Stomach (tissue), 19 donors: ENCODE measurements at places on chromosomes 1 and 21. TPM values are rescaled to one million over a fixed set of nuclear protein-coding genes. Genes with fewer than 3 reads are reported as not detected.

ELAVL4 gene
- not detected for total RNA-seq

OR2T8 gene
- total RNA-seq, result not detected

FAM229A gene
- total RNA-seq, result 21.6 TPM

SH2D1B gene
- not detected for total RNA-seq

CLDN8 gene
- not detected for total RNA-seq

MPL gene
- not detected for total RNA-seq

TMEM9 gene
- 51.0 TPM for total RNA-seq

GNG12 gene
- 46.3 TPM for total RNA-seq

GALNT2 gene
- total RNA-seq, result 49.6 TPM

F5 gene
- total RNA-seq, result 4.8 TPM

BLZF1 gene
- total RNA-seq, result 10.7 TPM

GCSAML gene
- not detected for total RNA-seq

SLC44A5 gene
- 4.6 TPM for total RNA-seq

VANGL1 gene
- 3.5 TPM for total RNA-seq

- peak overlapping the region; percentile 68 for H3K27ac ChIP-seq
- no peaks in the 10 kb centered on the region for H3K36me3 ChIP-seq
- H3K4me1 ChIP-seq, result peaks cover 43% of the 10 kb centered on the region
- no peak overlapping the region for H3K4me3 ChIP-seq
- H3K27me3 ChIP-seq, result no peaks in the 10 kb centered on the region
- no peak for DNase-seq
Observed at GRCh38 chr1:224205438-224205840, 22.4 kb downstream of the DEGS1 start.

DNA sequence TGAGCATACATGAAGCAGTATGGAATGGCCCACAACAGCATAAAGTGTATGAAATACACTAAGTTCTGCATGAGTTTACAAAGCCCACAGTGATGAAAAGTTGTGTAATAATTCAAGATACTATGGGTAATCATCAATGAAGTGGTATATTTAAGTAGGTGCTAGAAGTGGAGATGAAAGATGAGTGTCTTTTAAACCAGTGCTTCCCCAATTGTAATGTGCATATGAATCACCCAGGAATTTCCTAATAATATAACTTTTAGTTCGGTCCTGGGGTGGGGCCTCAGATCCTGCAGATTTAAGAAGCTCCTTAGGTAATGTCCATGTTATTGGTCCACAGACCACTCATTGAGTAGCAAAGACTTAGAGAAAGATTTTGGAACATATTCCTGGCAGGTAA, 184.9 kb downstream of the DUSP10 start:
- no peaks in the 10 kb centered on the region for H3K27me3 ChIP-seq
- H3K27ac ChIP-seq, result no peak overlapping the region
- H3K36me3 ChIP-seq, result no peaks in the 10 kb centered on the region
- no peak overlapping the region for H3K4me3 ChIP-seq
- no peak for DNase-seq

DNA sequence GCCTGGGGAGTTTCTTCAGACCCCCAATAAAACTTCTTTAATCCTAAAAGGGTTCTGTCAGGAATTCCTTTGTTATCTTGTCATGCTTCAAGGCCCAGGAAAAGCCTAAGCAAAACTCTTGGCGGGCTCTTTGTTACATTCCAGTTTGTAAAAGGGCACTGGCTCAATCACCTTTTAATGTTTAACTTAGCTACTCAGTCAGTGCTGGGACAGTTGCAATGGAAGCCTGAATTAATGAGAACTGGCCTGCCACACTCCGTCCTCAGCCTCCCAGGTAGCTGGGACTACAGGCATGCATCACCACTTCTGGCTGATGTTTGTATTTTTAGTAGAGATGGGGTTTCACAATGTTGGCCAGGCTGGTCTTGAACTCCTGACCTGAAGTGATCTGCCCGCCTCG, 21.3 kb upstream of the ASB17 start:
- DNase-seq, result no peak
- no peaks in the 10 kb centered on the region for H3K27me3 ChIP-seq
- H3K4me3 ChIP-seq, result no peak overlapping the region
- no peaks in the 10 kb centered on the region for H3K4me1 ChIP-seq

- DNase-seq, result no peak
- peak within 1 kb of the TSS; percentile 15 for H3K4me3 ChIP-seq
- H3K36me3 ChIP-seq, result no peaks in the 10 kb centered on the region
Observed at GRCh38 chr1:163202833-163203451, at the start of gene RGS5. RGS5 (minus strand) TSS chr1:163202916; CDS start chr1:163202835, 81 bp downstream.

DNA sequence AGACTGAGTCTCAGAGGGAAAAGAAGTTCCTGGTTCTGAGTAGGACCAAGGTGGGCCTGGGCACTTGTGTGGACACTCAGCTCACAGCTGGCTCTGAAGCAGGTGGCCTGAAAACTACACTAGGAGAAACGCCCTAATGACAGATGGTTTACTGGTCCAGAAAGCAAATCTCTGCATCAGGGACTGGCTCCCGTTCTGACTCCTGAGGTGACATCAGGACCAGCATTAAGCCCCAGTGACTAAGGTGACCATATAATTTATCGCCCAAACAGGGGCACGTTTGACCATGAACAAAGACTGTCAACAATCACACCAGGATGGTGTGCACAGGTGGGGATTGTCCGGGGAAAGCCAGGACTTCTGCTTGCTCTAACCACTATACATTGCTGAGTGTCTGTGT, 12.2 kb upstream of the CD34 start:
- DNase-seq, result no peak
- no peak overlapping the region for H3K4me3 ChIP-seq
- no peaks in the 10 kb centered on the region for H3K36me3 ChIP-seq
- H3K27me3 ChIP-seq, result no peaks in the 10 kb centered on the region

DNA sequence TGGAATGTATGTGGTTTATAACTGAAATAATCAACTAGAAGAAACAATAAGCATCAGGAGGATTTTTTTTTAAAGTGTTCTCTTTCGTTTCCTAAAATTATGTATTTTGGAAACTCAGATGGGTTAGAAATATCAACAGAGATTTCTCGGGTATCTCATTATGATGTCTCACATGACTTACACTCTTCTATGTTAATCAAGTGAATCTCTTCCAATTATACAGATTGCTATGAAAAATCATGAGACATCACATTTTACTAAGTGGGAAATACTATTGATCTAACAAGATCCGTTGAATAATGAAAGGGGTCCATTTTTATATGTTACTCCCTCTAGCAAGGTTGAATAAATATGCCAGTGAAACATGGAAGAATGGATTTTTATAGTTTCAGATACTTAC, 54.7 kb upstream of the NRIP1 start:
- H3K27me3 ChIP-seq, result no peaks in the 10 kb centered on the region
- H3K4me1 ChIP-seq, result peaks cover 16% of the 10 kb centered on the region
- no peaks in the 10 kb centered on the region for H3K36me3 ChIP-seq
- H3K4me3 ChIP-seq, result no peak overlapping the region

DNA sequence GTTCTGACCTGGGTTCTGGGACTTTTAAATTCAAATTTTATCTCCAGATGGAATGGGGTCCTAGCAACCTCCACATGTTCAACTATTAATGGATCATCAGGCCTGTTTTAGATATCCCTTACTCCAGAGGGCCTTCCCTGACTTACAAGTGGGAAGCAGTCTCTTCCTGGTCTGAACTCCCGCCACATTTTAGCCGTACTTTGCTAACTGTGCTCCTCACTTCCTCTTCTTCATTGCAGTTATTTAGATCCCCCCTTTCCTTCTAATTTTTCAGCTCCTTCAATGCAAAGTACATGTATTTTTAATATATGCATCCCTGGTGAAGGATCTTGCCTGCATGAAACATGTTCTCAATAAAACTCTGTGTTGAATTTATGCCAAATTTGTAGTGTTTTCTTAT, 3.7 kb downstream of the CD1A start:
- H3K27me3 ChIP-seq, result no peaks in the 10 kb centered on the region
- no peaks in the 10 kb centered on the region for H3K36me3 ChIP-seq
- H3K4me3 ChIP-seq, result no peak overlapping the region
- DNase-seq, result no peak

DNA sequence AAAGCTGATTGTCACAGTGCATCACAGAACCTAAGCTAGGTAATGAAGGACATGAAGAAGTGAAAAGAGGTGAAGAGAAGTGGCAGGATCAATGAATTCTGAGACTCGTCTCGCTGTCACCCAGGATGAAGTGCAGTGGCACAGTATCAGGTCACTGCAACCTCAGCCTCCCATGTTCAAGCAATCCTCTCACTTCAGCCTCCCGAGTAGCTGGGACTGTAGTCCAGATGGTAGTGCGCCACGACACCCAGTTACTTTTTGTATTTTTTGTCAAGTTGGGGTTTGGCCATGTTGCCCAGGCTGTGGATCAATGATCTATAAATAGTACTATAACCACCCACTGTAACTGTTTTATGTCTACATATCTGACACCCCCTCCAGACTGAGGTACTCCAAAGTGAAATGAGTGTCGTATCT, 33.1 kb downstream of the PTP4A2 start:
- no peaks in the 10 kb centered on the region for H3K27me3 ChIP-seq
- no peak overlapping the region for H3K27ac ChIP-seq
- no peak overlapping the region for H3K4me3 ChIP-seq
- peaks cover 51% of the 10 kb centered on the region for H3K36me3 ChIP-seq
- no peak for DNase-seq

DNA sequence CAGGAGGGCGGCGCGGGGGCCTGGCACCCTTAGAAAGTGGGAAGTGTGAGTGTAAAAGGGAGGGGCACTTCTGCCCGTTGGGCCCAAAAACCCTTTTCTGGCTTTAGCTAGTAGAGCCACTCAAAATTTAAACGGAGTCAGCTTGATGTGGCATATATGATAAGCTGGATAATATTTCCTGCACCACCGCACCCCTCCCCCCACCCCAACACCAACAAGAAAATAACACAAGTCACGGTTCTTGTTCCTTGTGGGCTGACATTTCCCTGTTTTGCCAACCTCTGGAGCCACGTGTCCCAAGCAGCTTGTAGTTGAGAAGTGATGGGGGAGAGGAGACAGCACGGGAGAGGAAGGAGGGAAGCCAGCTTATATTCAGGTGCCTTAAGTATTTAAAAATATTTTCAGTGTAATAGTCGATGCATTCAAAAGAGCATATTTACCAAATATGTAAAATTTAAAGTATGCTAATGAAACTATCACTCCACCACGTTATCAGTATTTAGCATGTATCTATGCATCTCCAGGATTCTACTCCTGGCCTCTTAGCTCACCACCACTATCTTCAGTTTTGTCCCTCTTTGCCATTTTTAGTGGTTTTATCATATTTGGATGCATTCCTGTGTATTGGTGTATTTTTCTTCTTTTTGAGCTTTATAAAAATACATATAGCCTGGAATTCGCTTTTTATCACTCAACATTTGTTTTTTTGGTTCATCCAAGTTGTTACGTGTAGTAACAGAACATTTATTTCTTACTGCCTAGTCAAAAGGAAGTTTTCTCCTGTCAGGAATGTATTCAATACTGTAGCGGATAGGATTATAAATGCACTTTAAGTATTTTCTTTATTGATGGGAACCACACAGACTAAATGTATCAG, 773 bp upstream of the DDX59 start:
- H3K27ac ChIP-seq, result peak overlapping the region; percentile 100
- no peaks in the 10 kb centered on the region for H3K27me3 ChIP-seq
- H3K36me3 ChIP-seq, result peaks cover 12% of the 10 kb centered on the region
- peak overlapping the region; percentile 55 for H3K4me3 ChIP-seq
- DNase-seq, result peak; percentile 34

GRCh38 chr1:206012086-206012859, 9.1 kb upstream of the RAB7B start:
- no peak overlapping the region for H3K4me3 ChIP-seq
- H3K4me1 ChIP-seq, result peaks cover 5% of the 10 kb centered on the region
- peak; percentile 82 for DNase-seq
- peak overlapping the region; percentile 73 for H3K27ac ChIP-seq
- H3K36me3 ChIP-seq, result no peaks in the 10 kb centered on the region
- H3K27me3 ChIP-seq, result no peaks in the 10 kb centered on the region

GRCh38 chr1:6508816-6509189, 17.3 kb upstream of the PLEKHG5 start:
- no peak overlapping the region for H3K27ac ChIP-seq
- H3K27me3 ChIP-seq, result no peaks in the 10 kb centered on the region
- no peaks in the 10 kb centered on the region for H3K36me3 ChIP-seq
- no peak overlapping the region for H3K4me3 ChIP-seq
- DNase-seq, result no peak
- H3K4me1 ChIP-seq, result no peaks in the 10 kb centered on the region

DNA sequence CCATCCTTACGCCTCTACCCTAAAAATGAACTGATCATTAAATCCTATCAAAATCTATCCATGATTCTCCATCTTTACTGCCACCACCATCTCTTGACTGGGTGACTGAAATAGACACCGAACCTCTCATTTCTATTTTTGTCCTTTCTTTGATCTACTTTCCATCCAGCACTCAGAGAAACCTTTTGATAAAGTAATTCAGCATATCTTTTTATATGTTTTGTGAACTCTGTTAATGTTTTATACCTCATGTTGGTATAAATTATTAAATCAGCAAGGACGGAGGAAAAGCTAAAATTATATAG, 13.0 kb downstream of the PCNX2 start:
- H3K36me3 ChIP-seq, result no peaks in the 10 kb centered on the region
- H3K27me3 ChIP-seq, result no peaks in the 10 kb centered on the region
- no peak for DNase-seq
- H3K4me1 ChIP-seq, result no peaks in the 10 kb centered on the region
- no peak overlapping the region for H3K27ac ChIP-seq

DNA sequence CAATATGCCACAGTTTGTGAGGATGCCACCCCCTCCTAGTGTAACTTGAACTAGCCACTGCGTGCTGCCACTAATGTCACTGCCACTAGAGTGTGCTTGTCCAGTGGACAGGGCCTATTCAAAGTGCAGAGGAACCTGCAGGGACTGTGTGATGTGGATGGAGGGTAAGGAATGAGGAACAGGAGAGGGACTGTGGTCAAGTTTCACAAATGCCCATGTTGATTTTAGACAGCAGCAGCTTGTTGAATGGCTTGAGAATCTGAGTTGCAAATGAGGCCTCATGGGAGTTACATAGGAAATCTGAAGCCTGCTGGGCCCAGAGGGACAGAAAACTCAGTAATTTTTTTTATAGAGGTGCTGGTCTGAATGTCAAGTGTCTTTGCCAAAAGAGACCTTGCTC, 112.3 kb downstream of the HHAT start:
- no peak overlapping the region for H3K4me3 ChIP-seq
- no peaks in the 10 kb centered on the region for H3K4me1 ChIP-seq
- H3K36me3 ChIP-seq, result no peaks in the 10 kb centered on the region
- H3K27ac ChIP-seq, result no peak overlapping the region
- no peak for DNase-seq
- H3K27me3 ChIP-seq, result no peaks in the 10 kb centered on the region
